ENCODE measurements at places on chromosomes 1 and 21. TPM values are rescaled to one million over a fixed set of nuclear protein-coding genes. Genes with fewer than 3 reads are reported as not detected.

DNA sequence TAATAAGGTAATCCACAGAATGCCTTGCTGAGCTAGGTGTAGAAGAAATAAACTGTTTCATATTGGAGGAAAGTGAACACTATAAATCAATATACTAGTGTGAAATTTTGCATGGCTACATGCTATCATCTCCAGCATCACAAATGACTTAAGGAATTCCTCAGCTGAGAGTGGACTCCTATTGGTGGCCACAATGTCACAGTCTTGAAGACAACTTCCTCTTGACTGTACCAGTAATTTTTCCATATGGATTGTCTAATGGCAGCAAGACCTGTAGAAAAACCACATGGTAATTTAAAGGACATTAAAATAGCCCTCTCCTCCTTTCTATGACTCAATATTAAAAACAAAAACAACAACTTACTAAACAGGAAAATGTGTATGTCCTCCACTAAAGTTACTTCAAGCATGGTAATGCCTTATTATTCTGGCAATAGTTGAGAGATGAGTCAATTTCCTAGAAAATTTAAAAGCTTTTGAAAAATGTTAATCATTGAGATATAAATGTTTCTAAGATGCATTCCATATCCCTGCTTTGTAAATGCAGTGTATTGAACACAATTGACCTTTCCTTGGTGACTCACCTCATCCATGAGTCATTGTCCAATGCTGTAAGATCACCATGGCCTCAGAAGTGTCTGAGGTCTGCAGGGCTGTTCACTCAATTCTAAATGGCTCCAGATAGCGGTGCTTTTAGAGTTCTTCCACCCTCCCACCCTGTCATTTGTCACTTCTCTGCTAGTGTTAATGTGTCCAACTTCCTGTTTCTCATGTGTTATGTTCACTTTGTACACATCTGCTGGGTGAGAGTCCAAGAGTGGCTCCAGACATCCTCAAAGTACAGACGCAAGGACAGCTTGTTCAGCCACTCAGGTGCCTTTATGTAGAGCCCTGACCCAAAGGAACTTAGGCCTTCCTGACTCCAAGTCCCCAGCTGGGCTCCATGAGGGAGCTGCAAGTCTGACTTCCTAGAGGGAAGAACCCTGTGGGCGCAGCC lies 32.8 kb upstream of the DNASE2B start:
- no peak for DNase-seq
- H3K27me3 ChIP-seq: peaks cover under 1% of the 10 kb centered on the region
- H3K27ac ChIP-seq: no peak overlapping the region
- peaks cover 4% of the 10 kb centered on the region for H3K4me1 ChIP-seq
- no peaks in the 10 kb centered on the region for H3K36me3 ChIP-seq

- H3K4me3 ChIP-seq: no peak overlapping the region
- H3K27me3 ChIP-seq: peaks cover 3% of the 10 kb centered on the region
- no peak for DNase-seq
- H3K27ac ChIP-seq: no peak overlapping the region
- peaks cover 7% of the 10 kb centered on the region for H3K4me1 ChIP-seq
Observed at GRCh38 chr1:156379420-156380165, 10.6 kb downstream of the RHBG start.

- H3K27ac ChIP-seq: no peak overlapping the region
- H3K4me3 ChIP-seq: no peak overlapping the region
- no peaks in the 10 kb centered on the region for H3K36me3 ChIP-seq
- H3K4me1 ChIP-seq: no peaks in the 10 kb centered on the region
- peaks cover 2% of the 10 kb centered on the region for H3K27me3 ChIP-seq
Observed at GRCh38 chr1:62781841-62782543, 1.9 kb upstream of the ATG4C start.

Gene S100A16
- 363 TPM for total RNA-seq

- DNase-seq: no peak
- H3K27ac ChIP-seq: no peak overlapping the region
- peaks cover 4% of the 10 kb centered on the region for H3K36me3 ChIP-seq
- no peak overlapping the region for H3K4me3 ChIP-seq
Observed at GRCh38 chr1:62809788-62810187, 25.9 kb downstream of the ATG4C start.
